ENCODE measurements at places on chromosomes 6 and 20.
A peak's percentile ranks its signal among the peaks of the same experiment; 100 is the strongest.

DNA sequence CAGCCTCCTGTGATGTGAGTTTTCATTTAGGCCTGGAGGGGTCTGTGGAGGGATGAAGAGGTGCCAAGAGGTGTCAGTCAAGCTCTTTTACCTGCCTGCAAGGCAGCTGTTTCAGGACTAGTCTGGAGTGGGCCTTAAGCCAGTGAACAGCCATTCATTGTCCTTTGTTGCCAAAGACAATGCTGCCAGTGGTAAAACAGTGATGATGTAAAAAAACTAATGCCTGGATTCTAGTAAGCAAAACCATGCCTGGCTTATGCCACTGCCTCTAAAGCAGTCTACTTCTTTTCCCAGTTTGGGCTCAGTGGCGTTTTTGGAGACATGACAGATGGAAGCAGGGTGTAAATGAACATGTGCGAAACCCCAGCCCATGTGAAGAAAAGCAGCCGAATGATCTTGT, 93.5 kb upstream of the KCNK16 start:
- no peak for DNase-seq

DNA sequence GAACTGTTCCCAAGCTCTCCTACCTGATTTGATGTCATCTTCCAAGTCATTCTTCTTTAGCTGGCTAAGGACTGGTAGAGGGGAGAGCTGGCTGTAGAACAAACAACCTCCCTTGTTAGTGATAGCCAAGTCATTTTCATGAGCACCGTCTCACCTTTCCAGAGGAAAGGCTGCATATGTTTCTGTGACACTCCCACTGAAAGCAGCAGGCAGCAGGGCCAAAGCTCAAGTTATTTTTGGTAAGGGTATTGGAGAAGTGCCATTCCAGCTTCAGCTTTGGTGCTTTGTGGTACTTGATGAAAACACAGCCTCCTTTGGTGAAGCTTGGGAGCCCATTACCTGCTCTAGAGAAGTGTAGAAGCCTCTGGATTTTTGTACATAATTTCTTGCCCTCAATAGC, 5.4 kb upstream of the DOK5 start:
- no peak for DNase-seq

DNA sequence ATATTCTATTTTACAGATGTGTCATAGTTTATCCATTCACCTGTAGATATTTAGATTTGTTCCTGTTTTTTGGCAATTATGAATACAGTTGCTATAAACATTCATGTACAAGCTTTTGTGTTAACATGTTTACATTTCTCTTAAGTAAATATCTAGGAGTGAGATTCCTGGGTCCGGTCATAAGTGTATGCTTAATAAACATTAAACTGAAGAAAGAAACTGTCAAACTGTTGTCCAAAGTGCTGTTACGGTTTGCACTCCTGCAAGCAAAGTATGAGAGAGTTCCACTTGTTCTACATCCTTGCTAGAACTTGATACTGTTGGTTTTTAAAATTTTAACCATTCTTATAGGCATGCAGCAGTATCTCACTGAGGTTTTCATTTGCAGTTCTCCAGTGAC, 138.6 kb downstream of the RALGAPA2 start:
- no peak for DNase-seq

DNA sequence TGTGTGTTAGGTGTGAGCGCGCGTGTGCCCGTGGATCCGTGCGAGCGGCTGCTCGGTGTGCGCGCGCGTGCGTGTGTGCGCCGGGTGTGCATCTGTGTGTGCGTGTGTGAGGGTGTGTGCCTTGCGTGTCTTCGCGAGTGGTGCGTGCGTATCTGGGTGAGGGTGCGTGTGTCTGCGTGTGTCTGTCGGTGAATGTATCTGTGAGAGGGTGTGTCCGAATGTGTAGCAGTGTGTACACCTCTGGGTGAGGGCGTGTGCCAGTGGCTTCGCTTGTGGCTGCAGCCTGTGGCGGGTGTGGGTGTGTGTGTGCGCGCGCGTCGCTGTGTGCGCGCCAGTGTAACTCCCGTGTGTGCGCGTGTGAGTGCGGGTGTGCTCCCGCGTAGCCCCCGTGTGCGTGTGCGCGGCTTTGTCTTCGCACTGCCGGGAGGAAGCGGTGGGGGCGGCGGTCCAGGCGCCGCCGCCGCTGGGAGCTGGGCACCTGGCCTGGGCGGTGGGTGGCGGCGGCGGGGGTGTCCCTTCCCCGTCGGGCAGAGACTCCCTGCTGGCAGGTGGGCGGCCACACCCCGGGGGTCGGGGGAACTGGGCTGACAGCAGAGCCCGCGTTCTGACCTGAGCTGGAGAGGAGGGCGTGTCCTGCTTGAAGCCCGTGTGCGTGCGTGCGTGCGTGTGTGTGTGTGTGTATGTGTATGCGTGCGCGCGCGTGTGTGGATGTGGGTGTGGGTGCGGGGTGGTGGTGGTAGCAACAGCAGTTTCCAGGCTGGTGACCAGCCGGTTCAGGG, 61.3 kb upstream of the EPB41L1 start:
- peak; percentile 72 for DNase-seq
